CD4-positive, alpha-beta T cell treated with Interleukin-21 for 1 hour (primary cell): ENCODE measurements at places on chromosomes 12 and 14.

DNA sequence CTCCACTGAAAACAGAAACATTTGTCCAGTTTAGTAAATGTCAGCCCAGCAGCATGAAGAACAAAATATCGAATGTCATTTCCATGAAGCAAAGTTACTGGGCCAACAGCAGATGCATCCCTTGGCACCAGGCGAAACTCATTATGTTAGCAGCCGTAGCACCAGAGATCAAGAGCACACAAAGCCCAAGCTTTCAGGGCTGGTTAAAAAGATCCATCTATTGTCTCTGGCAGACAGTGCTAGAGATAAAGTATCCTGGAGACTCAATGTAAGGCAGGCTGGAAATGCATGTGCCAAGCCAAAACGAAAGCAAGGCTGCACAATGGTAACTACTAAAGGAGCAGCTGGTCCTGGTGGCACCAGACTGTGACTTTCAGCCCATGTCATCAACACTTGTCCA lies 120.3 kb upstream of the PLEKHG7 start:
- DNase-seq: no peak

DNA sequence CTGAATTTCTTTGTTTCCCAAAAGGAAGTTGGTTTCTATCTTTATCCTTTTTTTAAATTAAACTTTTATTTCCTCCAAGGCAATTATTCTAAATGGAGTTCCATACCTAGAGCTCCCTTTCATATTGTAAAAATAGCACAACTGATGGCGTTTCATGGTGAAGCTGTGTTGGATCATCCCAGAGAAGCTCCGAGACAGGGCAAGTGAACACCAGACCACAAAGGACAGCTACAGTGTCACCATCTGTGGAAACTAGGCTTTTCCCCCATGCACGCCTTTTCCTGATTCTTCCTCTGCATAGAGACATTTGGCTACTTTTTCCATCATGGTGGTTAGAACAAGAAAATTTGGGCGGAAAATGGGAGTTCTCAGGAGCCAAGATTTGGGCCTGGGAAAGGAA lies 12.7 kb downstream of the TPCN1 start:
- no peak for DNase-seq

DNA sequence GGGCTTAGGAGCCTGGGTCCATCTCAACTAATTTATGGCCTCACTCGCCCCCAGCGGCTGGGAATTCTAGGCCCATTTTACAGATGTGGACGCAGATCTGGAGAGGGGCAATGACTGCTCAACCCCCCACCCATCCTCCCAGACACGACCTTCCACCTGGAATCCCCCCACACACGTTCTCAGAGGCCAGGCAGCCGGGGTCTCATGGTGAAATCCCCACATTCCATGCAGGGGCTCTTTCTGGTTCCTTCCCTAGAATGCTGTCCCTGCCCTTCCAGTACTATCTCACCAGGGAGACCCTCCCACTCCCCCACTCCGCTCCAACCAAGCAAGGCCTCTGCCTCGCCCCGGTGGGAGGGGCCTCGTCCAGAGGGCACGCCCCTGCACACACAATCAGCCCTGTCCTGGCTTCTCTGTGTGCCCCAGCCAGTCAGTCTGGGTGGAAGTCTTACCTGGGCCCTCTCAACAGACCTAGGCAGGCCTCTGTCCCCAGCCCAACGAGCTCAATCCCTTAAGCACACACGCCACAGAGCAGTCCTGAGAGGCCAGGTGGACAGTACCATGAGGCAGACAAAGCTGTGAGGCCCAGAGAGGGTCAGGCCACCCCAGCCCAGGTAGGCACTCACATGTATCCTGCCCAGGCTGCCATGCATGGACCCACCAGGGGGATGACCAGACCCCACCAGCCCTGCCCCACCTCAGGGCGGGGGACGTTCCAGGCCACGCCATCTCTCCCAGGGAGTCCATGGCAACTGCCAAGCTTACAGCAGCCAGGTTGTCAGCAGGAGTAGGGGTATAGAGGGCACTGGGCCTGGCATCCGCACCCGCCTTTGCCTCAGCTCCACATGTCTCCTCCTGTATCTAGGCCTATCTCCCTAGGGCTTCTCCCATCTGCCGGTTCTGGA lies 1.3 kb upstream of the ANKRD9 start:
- DNase-seq: no peak

- DNase-seq: no peak
Measured at GRCh38 chr14:73712071-73712506, 2.1 kb downstream of the PNMA1 start.

GRCh38 chr14:92945959-92946846 lies 23.3 kb downstream of the CHGA start:
- DNase-seq: no peak

DNA sequence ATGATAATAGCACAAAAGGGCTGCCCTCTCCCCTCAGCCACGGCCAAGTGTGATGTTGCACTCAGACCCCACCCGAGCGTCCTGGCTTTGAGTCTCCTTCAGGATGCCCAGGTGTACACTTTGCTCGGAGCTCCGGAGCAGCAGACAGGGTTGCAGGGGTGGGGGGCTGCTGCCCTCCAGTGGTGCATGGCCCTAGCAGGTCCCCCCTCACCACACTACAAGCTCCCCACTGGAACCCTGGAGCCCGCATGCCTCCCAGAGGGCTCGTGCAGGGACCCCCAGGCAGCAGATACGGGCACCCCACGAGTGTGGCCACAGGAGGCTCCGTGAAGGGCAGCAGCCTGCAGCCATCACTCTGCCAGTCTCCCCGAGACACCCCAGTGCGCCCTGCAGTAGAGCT lies 69.9 kb upstream of the C14orf180 start:
- DNase-seq: no peak

DNA sequence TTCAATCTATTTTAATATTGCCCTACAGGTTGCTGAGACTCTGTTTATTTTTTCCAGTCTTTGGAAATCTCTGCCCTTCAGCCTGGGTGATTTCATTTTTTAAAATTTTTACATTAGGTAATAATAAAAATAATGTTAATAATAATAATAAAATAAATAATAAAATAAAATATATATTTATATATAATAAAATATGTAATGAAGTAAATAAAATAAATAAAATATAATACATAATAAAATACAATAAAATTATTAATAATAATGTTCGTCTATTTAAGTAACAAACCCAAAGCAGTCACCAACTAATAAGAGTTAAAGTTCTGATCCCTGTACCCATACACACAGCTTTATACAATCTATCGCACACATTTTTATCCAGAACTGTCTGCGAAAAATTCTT lies 130.5 kb downstream of the SEC23A start:
- DNase-seq: no peak

GRCh38 chr12:65308006-65308405 lies 29.5 kb downstream of the MSRB3 start:
- no peak for DNase-seq

GRCh38 chr12:6635375-6635855 lies 344 bp downstream of the LPAR5 start:
- DNase-seq: peak; percentile 56
